ENCODE measurements at places on chromosomes 7 and 10. TPM values are rescaled to one million over a fixed set of nuclear protein-coding genes. Genes with fewer than 3 reads are reported as not detected.

DNA sequence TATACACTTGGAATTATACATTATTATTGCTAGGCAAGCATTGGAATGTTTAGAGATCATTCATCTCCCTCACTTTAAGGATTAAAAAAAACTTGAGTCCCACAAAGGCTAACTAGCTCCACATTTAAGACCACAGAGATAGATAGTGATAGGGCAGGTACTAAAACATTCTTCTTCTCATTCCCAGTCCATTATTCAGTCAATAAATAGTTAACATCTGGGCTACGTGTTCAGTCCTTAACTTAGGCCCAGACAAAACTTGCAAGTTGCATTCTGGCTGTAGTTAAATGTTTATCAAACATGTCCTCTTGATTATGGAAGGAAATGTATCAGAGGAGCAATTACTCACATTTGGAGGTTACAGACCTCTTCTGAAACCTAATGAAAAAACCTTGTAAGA, 2.4 kb downstream of the GNG11 start:
- no peak for DNase-seq

DNA sequence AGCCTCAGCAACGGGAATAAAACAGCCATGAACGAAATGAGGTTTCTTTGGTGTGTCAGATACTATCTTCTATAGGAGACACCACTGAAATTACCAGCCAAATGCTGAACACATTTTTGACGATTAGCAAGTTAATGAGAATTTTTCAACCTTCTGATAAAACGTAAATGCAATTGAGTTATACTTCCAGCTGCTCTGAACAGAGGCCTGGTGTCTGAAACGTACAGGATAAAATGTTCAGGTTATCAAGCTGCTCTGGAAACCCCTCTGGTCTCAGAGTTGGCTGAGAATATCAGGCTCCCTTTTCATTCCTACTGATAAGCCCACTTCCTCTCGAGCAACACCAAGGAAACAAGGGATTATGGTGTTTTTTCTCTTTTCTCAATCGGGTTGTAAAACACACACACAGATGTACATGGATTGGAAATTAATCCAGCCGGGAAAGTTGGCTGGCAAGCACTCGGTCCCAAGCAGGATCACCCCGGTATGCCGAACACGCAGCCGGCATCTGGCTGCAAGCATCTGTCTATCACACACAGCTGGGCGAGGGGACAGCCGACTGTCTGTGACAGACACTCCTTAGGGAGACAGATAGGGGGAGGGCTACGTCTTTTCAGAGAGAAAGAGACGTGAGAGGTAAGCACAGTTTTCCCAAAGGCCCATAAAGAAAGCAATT, 171.8 kb downstream of the PRKAG2 start:
- DNase-seq = no peak

GRCh38 chr10:29496341-29497162, 138.2 kb downstream of the SVIL start:
- DNase-seq = peak; percentile 55

GRCh38 chr7:151869455-151869854, 7.5 kb downstream of the PRKAG2 start:
- no peak for DNase-seq

MICALL2 gene
- 13.5 TPM for total RNA-seq

CALHM1 gene
- total RNA-seq = 0.09 TPM

DNA sequence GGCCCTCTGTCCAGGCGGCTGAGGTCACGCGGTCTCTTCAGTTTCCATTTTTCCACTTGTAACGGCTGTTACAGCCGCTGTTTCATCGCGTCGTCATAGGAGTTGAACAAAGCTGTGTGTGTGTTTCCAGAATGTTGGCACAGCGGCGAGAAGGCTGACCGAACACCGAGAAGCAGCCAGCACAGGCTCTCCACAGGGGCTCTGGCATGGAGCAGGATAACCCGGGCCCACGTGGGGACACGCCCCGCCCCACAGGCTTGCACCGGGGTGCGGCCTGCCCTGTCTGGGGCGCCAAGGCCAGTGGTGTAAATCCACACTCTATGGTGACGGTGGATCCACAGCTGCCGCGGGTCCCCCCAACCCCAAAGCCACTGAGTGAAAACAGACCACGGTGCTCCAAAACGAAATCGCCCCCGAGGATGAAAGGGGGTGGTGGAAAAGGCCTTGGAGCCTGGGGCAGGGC, 448.2 kb downstream of the DNAJB6 start:
- DNase-seq = no peak

DNA sequence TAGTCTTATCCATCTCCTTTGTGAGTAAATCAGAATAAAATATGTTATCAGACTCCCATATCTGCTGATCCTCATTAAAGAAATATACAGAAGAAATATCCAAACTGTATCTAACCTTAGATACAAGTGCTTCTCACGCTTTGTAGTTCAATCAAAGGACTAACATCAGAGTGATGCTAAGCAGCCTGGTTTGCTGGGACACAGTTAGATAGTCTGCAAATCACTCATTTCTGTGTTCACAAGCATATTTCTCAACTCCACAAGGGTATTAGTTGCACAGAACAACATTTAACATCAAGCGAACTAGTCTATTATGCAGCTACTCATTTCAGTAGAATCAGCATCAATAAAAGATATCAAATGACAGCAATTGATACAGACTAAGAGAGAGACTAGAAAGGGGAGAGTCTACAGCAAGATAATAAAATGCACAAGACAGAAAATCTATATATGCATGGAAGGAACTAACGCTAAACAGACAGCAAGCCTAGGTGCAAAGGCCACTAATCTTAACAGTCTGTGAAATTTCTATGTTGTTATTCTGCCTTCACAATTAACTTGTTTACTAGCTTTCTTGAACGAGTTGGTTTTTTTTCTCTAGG, 30.0 kb downstream of the DNAJC12 start:
- no peak for DNase-seq

Measured in thymus (tissue), 14 donors.